Activated CD8-positive, alpha-beta memory T cell treated with anti-CD3 and anti-CD28 coated beads for 1 hour (primary cell): ENCODE measurements at places on chromosomes 4 and X.

DNA sequence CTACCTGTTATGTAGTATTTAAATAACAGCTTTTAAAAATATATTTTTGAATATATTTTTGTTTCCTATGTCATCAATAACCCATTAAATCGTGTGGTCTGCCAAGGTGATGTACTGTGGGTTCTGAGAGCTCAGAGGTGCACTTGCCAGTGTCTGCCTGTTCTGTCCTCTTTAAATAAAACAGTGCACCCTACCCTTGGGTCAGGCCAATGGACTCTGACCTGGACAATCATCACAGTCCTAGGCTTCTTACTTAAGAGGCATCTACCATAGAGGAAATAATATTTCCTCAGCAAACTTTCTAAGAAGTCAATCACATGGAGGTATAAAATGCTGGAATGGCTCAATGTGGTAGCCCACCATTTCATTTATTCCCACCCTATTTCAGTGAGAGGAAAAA, 26.0 kb upstream of the LHFPL1 start:
- no peak for DNase-seq

DNA sequence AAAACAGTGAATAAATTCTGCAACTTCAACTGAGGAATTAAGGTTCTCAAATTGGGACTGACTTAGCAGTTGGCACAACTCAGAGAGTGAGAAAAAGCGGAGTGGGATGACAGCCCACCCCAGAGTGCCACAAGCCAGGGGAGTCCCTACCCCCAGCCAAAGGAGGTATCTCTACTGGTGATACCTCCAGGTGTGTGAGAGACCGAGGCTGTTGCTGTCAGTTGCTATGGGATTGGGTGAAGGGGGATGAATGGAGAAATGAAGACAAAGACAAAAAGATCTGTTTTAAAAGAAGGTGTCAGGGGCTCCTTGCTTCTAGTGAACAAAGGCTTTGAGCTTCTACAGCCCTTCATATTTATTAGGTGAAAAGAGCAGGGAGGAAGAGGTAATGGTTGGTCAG, 71.4 kb upstream of the UGT2B10 start:
- no peak for DNase-seq

- no peak for DNase-seq
These were observed 185.5 kb downstream of the MGST2 start for GRCh38 chr4:139851133-139851532.

DNA sequence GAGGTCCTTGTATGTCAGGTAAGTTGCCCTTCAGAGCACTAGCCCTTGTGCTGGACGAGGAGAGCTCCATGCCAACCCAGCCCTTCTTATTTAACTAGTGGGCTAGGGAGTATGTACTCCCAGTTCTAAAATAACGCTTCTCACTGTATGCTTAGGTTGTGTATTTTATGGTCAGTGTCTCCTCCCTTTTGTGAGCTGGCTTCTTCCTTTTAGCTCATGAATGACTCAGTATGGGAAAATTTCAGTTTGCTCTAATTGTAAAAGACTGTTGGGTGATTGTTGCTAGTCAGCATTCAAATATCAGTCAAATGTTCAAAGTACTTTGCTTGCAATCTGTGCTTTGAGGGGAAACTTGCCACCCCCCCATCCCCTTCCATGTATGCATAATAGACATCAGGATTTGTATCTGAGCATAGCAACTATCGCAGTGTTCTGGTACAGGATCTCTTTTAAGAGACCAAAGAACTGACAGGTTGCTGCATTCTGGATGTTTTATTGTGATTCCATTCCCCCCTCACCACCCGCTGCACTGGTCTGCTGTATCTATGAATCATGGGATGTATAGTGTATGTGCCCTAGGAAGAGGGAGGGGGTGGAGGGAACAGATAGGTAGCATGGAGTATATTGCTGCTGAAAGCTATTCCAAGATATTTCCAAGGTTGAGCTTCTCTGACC, 34.7 kb downstream of the DLG3 start:
- DNase-seq = no peak

GRCh38 chr4:33512397-33512796, 2731.9 kb downstream of the ARAP2 start:
- DNase-seq = no peak

GRCh38 chrX:125628435-125628834, 308.8 kb downstream of the TEX13C start:
- no peak for DNase-seq

- no peak for DNase-seq
These were observed 28.3 kb downstream of the AREG start for GRCh38 chr4:74473155-74473811.

- no peak for DNase-seq
These were observed 1123.7 kb upstream of the PABPC4L start for GRCh38 chr4:135325264-135325663.

- no peak for DNase-seq
These were observed 76.2 kb upstream of the ESX1 start for GRCh38 chrX:104330966-104331365.

- DNase-seq = no peak
These were observed 1980.7 kb downstream of the PCDH7 start for GRCh38 chr4:32700838-32701237.

- no peak for DNase-seq
These were observed 190.3 kb upstream of the RPS6KA3 start for GRCh38 chrX:20456971-20457370.

GRCh38 chr4:71198958-71199357, 139.9 kb upstream of the SLC4A4 start:
- DNase-seq = no peak

DNA sequence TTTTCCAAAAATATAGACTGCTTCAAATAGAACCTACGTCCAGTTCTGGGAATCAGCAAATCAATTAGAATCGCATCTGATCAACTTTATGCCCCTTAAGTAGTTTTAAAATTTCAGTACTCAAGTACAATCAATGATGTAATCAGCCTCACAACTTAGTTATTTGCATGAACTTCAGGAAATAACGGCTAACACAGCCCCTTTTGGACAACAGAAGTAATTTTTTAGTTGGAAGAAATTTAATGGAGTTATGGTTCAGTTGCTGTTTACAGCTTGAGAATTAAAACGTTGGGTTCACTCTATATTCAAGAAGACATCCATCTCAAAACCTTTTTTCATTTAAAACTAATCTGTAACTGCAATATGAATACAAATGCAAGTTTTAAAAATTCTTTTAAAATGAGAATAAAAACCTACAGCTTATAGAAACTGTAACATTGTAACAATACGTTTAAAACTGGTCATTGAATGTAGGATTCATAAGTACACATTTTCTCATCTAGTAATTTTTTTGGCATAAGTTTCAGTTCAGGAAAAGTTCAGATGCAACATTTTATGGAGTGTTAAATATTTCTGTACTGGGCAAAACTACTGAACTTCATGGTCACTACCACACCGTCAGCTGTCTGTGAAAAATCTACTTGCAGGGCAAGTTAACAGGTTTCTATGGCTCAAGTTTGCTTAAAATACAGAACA, 956 bp downstream of the TAPT1 start:
- DNase-seq = no peak

GRCh38 chrX:43002526-43003203, 224.7 kb upstream of the PPP1R2C start:
- DNase-seq = no peak

- DNase-seq = no peak
These were observed 72.9 kb upstream of the FABP2 start for GRCh38 chr4:119394826-119395225.

- DNase-seq = no peak
These were observed 220.6 kb upstream of the RPL34 start for GRCh38 chr4:108399610-108400265.

- no peak for DNase-seq
These were observed 83.1 kb downstream of the MID1 start for GRCh38 chrX:10537308-10537707.

- no peak for DNase-seq
These were observed 687.9 kb downstream of the ARAP2 start for GRCh38 chr4:35556387-35556786.

GRCh38 chr4:127685292-127685691, 44.9 kb upstream of the SLC25A31 start:
- no peak for DNase-seq

GRCh38 chr4:85955620-85956292, 404.1 kb downstream of the MAPK10 start:
- DNase-seq = no peak

DNA sequence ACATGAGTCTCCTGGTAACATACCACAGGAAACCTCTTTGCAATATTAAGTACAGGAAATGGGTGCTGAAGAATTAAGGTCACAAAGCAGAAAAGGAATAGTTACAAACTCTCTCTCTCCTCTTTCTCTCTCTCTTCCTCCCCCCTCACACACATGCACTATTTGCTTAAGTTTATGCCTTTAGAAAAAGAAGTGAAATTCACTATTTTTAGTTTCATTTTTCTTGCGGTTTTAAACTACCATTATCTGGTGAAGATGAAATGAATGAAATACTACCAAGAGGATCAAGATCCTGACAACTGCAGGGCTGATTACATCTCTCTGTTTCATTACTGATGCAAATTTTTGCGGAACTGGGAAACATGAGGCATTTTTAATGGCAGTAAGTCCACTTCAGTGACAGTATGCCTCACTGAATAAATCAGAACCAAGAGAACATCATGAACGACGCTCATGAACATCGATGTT, 64.3 kb upstream of the FTHL17 start:
- DNase-seq = no peak

- no peak for DNase-seq
These were observed 88.6 kb upstream of the PRPS2 start for GRCh38 chrX:12702509-12703091.

- no peak for DNase-seq
These were observed 831.5 kb downstream of the STIM2 start for GRCh38 chr4:27692158-27692557.

DNA sequence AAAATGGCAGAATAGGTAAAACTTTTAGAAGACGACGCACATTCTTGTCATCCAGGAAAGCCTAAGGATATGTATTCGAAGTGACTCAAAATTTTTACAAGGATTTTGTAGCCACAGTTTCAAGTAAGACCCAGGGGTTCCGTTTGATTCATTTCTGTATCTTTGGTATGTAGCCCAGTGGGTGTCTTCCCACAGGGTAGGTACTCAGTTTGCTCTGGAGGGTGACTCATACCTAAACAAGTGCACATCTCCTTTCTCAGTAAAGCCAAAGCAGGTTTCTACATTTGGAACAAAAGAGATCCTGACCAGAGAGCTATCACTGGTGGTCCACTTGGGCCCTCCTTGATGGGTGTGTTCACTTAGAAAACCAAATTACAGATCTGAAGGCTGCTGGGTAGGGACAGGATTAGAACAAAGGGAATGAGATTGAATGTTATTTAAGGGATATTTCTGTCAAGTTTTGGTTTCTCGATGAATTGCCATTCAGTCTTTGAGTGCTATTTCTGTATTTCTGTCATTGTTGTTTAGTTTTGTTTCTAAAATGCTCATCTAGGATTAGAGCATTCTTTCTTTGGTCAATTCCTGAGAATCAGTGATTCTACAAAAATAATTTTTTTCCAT, 56.1 kb downstream of the PLS3 start:
- DNase-seq = no peak

DNA sequence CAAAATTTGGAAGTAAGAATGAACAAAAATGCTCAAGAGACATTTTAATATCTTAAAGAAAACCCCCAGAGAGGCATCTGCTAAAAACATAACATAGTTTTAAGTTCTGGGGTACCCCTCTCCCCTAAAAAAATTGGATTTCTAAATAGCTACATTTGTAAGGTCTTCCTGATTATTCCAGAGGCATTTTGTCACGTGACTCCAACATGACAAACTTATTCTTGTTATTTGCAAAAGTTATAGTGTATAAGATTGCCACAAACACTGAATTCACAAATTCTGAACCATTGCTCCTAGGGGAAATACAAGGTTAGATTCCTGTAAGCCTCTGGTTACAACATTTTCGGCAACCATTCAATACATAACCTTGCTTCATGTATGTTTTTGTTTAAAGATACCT, 73.4 kb downstream of the COL25A1 start:
- no peak for DNase-seq

DNA sequence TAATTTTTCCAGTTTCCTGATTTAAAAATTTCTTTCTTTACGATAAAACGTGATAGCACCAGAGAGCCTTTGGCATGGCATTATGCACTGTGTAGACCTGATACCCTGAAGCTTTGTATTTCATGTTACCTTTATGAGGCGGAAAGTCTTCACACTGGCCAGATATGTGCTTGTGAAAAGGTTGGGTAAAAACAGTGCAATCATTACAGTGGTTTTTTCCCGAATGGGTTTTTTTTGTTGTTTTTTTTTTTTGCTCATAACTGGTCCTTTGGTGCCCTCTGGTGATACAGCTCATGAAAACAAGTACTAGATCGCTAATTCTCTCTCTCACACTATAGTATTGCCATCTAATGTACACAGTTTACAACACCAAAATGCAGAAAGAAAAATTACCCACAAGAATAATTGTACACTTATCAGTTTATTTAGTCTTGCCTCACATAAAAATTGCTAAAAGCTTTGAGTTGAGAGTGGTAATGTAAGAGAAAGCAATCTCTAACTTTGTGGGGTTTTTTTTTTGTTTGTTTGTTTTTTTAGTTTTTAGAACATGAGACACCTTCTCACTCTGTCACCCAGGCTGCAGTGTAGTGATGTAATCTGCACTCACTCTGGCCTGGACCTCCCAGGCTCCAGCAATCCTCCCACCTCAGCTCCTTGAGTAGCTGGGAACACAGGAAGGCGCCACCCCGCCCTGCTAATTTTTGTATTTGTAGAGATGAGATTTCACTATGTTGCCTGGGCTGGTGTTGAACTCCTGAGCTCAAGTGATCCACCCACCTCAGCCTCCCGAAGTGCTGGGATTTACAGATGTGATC, 21.3 kb downstream of the SPCS3 start:
- DNase-seq = no peak

DNA sequence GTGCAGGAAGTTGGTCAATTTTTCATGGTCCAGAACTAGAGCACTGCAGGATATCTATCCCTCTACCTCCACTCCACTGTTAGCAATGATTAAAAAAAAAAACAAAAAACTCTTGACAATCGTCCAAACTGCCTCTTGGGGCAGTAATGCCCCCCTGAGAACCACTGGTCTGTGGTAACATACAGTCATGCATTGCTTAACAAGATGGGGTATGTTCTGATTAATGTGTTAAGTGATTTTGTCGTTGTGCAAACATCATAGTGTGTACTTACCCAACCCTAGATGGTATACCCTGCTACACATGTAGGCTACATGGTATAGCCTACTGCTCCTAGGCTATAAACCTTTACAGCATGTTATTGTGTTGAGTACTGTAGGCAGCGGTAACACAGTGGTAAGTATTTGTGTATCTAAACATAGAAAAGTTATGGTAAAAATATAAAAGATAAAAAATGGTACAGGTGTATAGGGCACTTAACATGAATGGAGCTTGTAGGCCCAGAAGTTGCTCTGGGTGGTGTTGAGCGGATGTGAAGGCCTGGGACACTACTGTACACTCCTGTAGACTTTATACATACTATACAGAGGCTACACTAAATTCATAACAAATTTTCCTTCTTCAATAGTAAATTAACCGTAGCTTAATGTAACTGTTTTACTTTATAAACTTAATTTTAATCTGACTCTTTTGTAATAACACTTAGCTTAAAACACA, 34.1 kb downstream of the ART3 start:
- no peak for DNase-seq

- no peak for DNase-seq
These were observed 81.9 kb downstream of the HMGB2 start for GRCh38 chr4:173252024-173252935.
